NCI-H748 treated with DMSO at 0.1 percent for 48 hours (cell line): ENCODE measurements at places on chromosomes 3 and 15.

DNA sequence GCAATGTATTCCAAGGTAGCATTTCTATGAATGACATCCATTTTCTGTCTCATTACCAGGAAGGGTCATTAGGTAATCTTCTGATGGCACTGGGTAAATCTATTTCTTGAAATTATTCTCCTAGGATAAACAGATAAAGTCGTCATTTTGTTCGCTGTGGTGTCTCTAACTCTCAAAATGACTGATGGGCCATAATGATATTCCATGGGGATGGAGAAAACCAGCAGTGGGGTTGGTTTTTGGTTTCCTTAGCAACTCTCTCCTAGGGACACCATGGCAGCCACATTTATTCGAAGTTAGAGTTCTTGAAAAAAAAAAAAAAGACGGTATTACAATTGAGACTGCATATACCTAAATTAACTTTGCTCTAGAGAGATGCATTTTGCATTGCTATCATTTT, 231.3 kb upstream of the SLCO3A1 start:
- no peak for DNase-seq

DNA sequence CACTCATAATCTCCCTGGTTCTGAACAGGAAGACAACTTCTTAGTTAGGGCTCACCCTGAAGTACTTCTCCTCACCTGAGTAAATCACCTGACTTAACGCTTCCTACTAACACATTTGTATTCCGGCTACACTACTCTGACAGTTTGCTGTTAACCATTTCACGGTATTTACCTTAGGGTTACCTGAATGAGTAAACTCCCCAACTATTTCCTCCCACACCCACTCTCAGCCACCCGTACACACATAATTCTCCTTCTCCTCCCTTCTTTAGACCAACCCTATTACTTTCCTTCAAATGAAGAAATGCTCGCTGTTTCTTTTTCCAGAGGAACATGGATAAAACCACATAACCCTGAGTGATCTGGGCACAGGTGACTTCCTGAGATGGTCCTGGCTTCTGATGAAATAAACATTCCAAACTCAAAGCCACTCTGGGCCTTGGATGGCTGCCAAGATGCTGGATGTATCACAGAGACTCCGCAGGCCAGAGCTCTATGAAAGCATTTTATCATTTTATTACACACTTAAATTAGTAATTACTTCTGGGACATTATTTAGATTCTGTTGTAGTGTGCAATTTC, 183.6 kb upstream of the ATP11B start:
- peak; percentile 57 for DNase-seq

DNA sequence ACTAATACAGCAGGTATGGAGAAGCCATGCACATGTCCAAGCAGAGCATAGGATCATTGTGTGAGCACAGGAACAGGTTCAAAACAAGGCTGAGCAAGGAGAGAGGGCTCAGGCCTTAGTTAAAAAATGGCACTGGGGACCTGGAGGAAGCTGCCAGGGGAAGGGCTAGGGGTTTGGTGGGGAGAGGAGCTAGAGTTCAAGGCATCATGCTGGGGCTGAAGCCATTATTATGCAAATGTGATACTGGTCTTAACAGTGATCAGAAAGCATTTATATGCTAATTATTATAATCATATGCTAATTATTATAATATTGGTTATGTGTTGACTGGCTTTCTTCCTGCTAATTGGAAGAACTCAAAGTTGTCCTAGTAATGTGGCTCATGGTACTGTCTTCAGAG, 546.0 kb upstream of the CFAP20DC start:
- DNase-seq: no peak

DNA sequence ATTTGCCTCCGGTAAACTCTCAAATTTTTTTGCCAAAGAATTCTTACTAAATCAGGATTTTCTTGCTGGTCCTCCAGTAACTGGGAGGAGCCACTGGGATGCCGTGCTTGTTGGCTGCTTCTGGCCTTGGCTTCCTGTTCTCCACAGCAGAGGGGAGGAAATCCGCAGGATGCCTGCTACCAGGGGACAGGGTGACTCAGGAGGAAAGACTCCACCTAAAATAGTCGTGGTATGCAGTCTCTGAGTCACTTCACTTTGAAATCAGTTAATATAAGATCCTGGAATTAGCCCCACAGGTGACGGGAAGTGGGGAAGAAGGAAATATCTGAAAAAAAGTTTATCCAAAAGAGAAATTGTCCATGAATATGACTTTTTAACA, 6.5 kb upstream of the TM4SF18 start:
- DNase-seq: peak; percentile 58

DNA sequence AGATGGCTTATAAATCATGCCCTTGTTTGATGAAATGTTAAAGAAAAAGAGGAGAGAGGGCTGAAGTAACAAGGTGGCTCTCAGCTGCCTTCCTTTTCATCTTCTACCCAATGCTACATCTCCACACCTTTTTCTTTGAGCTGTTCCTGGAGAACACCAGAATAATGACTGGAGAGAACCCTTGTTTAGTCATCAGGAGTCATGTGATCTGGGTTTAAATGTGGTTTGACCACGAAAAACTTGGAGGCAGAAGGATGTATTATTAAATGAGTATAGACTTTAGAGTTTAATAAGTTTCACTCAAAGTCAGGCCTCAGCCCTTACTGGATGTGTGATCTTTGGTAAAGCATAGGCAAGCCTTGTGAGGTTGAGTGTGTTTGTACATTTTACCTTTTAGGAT, 230.3 kb upstream of the TBL1XR1 start:
- no peak for DNase-seq

- no peak for DNase-seq
Measured at GRCh38 chr3:141858312-141858711, 18.1 kb upstream of the ATP1B3 start.

GRCh38 chr3:61452535-61453090, 108.8 kb upstream of the PTPRG start:
- DNase-seq: no peak

GRCh38 chr15:73593304-73594074, 39.7 kb downstream of the NPTN start:
- DNase-seq: no peak

DNA sequence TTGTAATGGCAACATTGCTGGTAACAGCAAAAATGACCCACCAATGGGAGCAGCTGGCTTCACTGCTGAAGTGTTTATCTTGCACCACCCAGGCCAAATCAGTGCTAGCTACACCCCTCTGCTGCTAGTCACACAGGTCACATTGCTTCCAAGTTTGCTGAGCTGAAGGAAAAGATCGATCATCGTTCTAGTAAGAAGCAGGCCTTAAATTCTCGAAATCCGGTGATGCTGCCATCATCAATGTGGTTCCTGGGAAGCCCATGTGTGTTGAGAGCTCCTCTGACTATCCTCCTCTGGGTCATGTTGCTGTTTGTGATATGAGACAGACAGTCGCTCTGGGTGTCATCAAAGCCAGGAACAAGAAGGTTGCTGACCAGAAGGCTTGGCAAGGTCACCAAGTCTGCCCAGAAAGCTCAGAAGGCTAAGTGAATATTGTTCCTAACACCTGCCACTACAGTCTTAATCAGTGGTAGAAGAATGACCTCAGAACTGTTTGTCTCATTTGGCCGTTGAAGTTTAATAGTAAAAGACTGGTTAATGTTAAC, 21.2 kb downstream of the TM4SF4 start:
- DNase-seq: no peak

GRCh38 chr15:81880314-81880713, 165.5 kb downstream of the MEX3B start:
- DNase-seq: no peak

DNA sequence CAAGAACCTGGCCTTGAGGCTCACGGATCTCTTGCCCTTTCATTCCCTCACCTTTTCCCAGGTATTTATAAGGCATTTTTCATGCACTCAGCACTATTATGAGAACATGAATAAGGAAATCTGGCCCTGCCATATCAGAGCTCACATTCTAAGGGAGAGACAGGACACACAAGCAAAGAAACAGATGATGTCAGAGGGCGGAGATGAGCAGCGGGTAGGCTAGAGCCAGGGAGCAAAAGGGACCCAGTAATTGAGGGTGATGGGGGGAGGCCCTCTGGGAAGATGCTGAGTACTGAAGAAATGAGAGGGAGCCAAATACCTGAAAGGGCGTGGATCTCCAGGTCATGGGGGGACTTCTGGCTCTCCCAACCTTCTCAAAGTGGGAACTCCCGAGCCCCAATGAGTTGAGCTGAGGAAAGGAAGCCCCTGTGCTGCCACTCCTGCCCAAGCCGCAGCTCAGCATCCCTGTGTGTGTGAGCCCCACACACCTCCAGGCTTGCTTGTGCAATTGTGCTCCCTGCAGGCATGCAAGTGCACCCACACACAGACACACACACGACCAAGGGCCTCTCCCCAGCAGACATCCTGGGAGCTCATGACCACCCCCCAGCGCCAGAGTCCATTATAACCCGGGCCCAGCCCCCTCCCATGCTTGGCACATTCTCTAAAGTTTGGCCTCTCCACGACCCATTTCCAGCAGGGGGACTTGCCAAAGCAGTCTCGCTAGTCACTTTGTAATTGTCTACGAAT, 81.4 kb upstream of the PXYLP1 start:
- DNase-seq: no peak

DNA sequence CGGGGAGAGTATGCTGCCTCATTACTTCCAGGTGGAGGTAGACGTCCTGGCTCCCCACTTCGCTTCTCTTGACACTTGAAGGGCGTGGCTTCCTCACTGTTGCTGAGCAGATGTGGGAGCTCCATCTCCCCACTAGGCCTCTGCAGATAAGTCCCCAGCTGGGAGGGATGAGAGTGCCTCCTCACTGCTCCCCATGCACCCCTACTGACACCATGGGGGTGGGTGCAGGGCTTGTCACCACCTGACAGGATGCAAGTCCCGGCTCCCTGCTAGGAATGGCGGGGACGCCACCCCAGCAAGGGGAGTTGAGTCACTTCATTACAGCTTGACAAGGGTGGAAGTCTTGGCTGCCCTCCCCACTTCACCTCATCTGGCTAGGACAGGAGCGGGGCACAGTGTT, 36.8 kb upstream of the ATG7 start:
- DNase-seq: no peak

DNA sequence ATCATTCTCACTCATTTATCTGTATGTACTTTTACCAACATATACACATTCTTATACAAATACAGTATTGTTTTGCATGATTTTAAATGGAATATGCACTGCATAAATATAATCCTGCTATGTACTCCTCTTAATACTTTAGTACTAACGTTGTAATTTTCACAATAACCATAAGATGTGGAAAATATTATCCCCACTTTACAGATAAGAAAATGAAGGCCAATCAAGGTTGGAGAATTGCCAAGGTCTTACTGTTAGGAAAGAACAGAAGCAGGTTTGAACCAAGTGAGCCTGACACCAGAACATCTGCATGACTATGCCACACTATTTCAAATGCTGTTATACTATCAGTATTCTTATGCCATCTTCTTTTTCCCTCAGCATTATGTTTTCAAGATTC, 32.9 kb downstream of the BCL2A1 start:
- no peak for DNase-seq

DNA sequence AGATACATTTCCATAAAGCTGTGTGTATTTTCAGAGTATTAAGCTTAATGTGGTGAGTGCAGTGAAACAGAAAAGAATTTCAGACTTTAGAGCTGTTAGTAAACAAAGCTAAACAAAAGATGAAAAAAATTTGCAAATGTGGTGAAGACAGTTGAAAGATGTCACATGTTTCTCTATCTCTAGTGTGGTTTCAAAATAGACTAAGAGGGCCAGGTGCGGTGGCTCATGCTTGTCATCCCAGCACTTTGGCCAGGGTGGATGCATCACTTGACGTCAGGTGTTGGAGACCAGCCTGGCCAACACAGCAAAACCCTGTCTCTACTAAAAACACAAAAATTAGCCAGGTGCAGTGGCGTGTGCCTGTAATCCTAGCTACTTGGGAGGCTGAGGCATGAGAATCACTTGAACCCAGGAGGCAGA, 466.0 kb upstream of the NR2F2 start:
- DNase-seq: no peak

DNA sequence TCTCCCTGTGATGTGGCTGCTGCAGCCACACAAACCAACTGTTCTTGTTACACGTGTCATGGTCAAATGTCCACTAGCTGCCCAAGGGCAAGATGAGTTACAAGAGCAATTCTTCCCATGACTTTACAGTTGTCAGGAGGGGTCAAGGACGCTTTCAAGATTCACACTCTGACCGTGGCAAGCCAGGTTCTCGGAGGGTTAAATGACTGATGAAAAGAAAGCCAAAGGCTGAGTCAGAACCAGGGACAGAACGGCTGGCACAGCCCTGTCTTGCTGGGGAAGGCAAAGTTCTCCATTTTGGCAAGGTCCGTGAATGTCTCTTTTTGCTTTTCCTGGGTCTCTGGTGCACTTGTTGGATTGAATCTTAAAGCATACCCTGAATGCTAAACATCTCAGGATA, 364.5 kb upstream of the ICE2 start:
- no peak for DNase-seq
